Non-pigmented ciliary epithelial cell (primary cell): ENCODE measurements at places on chromosomes 12 and 14.

DNA sequence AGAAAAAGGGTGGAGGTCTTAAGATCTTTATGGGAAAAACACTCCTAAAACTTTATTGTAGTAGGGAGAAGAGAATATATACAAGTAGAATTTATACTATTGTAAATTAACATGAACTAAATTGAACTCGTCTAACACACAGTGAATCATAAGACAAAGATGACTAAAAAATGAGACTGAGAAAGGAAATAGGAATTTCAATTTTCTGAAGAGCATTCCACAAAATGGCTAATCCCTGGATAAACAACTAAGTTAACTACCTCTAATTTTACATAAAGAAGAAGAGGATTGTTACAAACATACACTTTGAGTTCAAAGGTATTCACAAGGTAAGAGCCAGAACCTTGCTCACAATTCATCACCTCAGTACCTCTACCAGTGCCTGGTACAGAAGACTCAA lies 2.0 kb downstream of the MAP4K5 start:
- DNase-seq, result peak; percentile 26

GRCh38 chr12:120263748-120264085 lies 1.8 kb downstream of the PXN start:
- no peak for DNase-seq

GRCh38 chr12:1318327-1319031 lies 275.9 kb downstream of the FBXL14 start:
- no peak for DNase-seq

DNA sequence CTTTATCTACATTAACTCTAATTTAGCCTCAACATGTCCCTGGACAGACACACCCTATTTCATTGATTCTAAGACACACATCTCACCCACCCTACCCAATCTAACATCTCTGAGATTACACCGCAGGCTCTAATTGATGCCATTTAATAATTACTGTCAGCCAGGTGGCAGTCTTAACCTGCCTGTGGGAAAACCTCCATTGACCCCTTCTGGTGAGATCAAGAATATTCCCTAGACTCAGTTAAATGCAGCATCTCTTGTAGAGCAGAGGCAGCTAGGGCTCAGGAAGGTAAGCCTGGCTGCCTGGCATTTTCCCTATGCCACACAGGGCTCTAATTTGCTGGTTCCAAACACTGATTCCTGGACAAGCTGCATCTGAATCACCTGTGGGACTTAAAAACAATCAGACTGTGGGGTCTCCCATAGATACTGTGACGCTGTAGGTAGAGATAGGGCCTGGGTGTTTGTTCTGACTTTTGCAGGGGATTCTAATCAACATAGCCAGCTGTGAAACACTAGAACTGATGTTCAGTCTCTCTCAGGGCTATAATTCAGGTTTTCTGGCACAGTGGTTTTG lies 14.3 kb downstream of the MCRS1 start:
- DNase-seq, result no peak

DNA sequence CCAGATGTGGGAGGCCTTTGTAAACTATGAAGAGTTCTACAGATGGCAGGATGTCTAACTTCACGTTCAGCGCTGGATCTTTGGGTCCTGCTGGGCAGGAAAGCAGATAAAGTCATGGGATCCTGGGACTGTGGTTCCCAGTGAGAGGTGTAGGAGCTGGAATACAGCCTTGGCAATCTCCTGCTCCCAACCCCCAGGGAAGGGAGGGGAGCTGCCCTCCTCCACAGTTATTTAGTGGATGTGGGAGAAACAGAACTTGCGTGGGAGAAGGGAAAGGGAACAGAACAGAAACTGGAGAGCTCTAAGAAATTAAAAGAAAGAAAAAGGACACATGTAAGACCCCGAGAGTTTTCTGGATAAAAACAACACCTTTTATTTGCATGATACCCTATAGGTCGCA lies 37.0 kb downstream of the NUAK1 start:
- DNase-seq, result no peak

GRCh38 chr14:87282266-87282665 lies 710.7 kb downstream of the GALC start:
- no peak for DNase-seq

GRCh38 chr12:85733984-85734383 lies 102.2 kb downstream of the RASSF9 start:
- no peak for DNase-seq

GRCh38 chr14:28608443-28608842 lies 158.1 kb upstream of the FOXG1 start:
- no peak for DNase-seq

DNA sequence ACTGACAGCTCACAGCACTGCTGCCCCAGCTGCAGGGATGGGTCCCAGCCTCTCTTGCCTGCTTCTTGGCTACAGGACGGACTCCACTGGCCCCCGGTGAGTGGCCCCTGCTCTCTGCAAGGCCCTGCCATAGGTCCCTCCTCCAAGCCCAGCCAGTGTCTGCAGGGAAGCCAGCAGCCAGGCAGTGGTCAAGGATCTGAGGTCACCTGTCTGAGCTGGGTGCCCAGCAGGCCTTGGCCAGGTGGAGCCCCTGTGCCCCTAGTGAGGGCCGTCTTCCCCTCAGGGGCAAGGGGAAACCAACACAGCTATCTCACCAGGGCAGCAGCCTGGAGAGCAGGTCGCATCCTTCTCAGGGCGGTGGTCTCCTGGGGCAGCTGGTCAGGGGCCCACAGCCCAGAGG lies 13.2 kb downstream of the XRCC3 start:
- no peak for DNase-seq

GRCh38 chr12:108069651-108070165 lies 59.4 kb upstream of the WSCD2 start:
- no peak for DNase-seq

DNA sequence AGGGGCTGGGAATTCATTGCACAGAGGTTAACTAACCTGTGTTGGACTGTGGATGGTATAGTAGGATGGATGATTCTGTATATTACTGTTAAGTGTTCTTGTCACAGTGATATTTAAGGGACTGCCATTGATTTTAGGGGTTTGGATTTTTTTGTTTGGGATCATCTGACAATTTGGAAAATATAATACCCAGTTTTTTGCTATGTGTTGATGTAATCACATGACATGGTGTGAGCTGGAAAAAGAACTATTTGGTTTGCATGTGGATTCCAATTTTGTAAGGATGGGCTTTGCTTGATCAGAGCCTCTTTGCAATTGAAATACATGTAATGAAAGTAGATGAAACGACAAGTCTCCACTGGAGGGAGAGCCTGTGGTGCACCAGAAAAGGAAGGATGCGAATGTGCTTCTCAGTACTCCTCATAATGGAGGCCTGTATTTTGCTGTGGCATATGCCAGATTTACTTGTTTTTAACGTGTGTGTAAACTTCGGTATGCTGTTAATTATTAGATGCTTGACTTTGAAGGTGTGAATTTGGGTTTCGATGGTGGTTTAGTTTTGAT lies 2.7 kb downstream of the DYRK2 start:
- DNase-seq, result no peak

- DNase-seq, result no peak
Measured at GRCh38 chr12:108033090-108033489, 96.0 kb upstream of the WSCD2 start.

- no peak for DNase-seq
Measured at GRCh38 chr12:93111773-93112172, 182.7 kb upstream of the EEA1 start.

DNA sequence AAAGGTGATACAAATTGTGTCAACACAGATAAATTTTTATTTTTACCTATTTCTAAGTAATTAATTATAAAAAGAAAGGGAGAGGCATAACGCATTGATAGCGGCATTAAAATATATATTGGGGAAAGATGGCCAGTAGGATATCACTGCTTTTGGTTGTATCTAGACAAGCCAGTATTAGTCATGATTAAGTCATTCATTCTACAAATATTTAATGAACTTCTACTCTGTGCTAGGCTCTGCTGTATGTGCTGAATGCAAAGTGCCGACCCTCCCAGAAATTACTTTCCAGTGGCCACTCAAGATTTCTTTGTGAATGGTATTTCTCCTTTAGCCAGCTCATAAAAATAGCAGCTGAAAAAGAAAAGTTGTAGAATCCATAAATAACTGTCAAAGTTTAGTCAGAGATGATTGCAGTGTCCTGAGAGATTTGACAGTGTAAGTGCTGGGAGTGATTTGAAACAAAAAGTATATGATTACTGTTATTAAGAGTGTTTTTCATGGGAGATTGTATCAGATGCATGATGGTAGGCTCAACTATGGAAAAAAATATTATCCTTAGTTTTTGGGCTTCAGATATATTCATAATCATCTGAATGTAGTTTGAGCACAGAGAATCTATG lies 133.2 kb downstream of the MGAT4C start:
- DNase-seq, result no peak

- DNase-seq, result no peak
Measured at GRCh38 chr12:12723681-12724420, 6.7 kb downstream of the CDKN1B start.

- DNase-seq, result no peak
Measured at GRCh38 chr12:122966743-122967550, 684 bp upstream of the ABCB9 start.

GRCh38 chr14:55136885-55137786 lies 8.1 kb downstream of the LGALS3 start:
- no peak for DNase-seq

- DNase-seq, result no peak
Measured at GRCh38 chr12:132484891-132485441, 5.0 kb upstream of the FBRSL1 start.

DNA sequence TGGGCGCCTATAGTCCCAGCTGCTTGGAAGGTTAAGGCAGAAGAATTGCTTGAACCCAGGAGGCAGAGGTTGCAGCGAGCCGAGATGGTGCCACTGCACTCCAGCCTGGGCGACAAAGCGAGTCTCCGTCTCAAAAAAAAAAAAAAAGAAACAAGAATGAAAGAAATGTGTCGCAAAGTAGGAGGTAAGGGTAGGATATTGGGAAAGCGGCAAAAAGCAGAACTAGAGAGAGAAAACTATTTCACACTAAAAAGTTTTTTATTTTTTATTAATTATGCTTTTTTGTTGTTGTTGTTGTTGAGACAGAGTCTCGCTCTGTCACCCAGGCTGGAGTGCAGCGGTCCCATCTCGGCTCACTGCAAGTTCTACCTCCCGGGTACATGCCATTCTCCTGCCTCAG lies 17.7 kb downstream of the SBNO1 start:
- DNase-seq, result no peak

DNA sequence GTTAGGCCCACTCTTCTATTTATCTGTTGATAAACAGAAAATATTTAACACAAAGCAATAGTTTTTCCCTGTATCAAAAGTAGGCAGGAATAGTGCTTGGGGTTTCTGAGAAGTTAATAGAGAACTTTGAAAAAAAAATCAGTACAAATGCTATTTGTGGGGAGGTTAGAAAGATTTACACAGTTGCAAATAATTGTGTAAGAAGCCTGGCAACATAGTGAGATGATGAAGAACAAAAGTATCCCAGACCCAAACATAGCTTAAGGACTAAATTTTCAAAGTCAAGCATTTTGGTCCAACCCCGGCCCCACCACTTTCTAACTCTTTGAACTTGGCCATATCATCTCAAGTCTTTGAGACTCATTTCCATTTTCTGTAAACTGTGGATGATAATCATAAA lies 687.5 kb upstream of the TMEM132C start:
- no peak for DNase-seq

DNA sequence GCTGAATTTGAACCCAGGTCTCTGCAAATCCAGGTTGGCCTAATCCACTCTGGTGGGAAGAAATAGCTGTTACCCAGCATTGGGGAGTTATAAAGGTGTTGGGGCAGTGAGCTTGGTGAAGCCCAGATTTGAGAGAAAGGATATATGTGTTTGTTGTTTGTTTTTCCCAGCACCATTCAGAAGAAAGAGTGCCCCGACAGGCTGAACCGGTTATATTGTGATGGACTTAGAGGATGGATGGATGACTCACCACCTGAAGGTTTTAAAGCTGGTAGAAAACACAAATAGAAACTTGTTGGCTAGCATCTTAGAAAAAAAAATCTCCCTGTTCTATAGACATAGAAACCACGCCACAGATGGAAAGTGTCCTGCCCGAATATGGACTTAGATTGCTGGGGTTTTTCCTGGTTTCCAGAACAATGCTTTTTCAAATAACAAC lies 404.6 kb downstream of the MED13L start:
- no peak for DNase-seq

DNA sequence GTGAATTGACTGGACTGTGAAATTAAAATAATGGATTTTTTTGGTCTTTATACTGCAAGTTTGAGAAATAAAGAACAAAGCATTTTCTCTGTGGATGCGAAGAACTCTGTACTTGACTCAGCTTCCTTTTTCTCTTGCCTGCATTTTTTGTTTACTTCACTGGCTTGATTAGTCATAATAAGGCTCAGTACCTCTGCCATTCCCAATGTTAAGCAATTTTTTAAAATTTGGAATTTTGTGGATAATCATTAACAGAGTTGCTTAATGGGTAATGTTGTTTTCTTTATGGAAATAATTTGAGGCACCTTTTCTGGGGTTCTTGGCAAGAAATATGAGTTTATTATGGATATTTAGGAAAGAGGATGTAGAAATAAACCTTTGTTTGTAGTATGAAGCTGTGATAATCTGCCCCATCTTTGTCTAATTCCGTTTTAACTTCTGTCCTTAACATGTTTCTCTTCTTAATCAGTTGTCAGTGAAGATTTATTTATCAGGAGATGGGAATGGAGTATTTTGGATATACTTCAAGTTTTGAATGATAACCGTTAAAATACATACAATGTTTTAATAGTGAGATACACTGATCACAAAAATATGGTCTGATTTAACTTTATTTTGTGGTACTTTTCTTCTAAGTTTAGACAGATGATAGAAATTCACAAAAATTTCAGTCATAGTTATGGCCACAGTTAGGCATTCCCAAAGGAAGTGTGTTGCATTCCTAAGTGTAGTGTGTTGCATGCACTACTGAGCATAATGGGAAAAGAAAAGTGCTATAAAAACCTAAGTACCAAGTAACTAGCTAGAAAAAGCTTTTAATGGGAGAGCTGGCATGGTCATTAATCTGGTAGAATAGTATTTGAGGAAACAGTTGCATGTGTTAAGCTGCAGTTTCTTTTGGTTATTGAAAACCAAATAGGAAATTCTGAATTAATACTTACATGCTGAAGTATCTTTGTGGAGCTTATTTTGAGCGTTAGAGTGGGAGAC lies 27.7 kb downstream of the WNK1 start:
- no peak for DNase-seq

GRCh38 chr12:66309606-66310005 lies 7.3 kb downstream of the HELB start:
- no peak for DNase-seq

- no peak for DNase-seq
Measured at GRCh38 chr12:52587563-52587962, 13.7 kb downstream of the KRT72 start.
